GOT3 (cell line): ENCODE measurements at places on chromosomes 16 and 17.

- DNase-seq: no peak
These were observed 12.8 kb downstream of the PLXDC1 start for GRCh38 chr17:39138431-39139160.

DNA sequence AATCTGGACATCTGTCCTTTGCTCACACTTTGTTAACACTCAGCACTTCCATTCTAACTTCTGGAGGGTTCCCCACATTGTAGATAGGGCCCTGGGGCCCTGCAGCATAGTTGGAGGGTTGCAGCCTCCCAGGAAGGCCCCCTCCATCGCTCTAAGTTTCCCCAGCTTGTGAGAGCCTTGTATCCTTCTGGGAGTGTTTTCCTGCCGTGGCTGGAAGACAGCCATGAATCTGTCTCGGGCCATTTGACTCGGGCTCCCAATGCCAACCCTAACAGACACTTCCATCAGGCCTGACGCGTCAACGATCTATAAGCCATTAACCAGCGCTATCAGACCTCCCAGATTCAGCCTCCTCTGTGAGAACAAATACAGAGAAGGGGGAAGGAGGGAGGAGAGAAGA, 263.7 kb upstream of the RPL38 start:
- no peak for DNase-seq

DNA sequence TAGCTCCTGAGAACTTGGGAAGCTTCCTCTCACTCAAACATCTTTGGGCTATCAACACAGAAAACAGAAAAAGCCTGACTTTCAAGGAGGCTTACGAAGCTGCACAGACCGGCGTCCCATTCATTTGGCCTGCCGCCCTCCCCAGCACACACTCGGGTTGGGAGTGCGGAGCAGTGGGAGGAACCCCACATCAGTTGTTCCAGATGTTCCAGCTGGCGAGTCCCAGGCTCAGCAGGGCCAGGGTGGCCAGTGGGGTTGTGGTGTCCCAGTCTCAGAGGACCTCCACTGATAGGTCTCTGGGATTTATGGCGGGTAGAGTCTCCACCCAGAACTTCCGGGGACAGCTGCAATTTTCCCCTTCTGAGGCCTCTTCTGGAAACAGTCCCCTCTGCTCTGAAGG, 43.1 kb upstream of the DLX4 start:
- no peak for DNase-seq

DNA sequence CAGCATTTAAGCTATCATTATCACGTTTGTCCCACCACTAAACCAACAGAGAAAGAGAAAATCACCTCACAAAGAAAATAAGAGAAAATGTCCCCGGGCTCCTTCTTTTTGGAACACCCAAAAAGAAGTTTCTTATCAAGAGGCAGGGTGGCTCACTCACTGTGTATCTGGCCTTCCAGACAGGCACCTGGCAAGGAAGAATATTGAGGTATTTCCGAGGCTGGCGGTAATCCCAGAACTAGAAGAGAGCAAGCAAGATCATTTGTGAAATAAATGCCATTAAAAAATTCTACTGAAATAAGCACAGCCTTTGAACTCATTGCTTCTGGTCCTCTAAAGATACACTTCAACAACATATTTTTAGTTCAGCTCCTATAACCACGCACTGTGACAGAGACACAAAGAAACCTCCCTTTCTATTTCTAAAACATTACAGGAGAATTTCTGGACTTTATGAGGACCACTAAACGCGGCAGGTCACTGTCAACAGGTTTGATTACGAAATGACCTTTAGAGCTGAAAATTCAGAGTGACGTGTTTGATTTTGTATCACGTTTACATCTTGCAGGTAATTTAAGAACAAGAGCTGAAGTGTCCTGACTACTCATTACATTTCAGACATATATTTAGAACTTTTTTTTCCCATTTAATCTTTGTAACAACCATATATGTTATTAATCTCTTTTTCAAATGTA, 61.0 kb downstream of the WDR59 start:
- DNase-seq: no peak

GRCh38 chr17:45347444-45347843, 30.6 kb upstream of the MAP3K14 start:
- DNase-seq: no peak

- DNase-seq: no peak
These were observed 20.0 kb downstream of the SLC43A2 start for GRCh38 chr17:1608676-1609075.
